ENCODE measurements at places on chromosomes 1 and 21.

DNA sequence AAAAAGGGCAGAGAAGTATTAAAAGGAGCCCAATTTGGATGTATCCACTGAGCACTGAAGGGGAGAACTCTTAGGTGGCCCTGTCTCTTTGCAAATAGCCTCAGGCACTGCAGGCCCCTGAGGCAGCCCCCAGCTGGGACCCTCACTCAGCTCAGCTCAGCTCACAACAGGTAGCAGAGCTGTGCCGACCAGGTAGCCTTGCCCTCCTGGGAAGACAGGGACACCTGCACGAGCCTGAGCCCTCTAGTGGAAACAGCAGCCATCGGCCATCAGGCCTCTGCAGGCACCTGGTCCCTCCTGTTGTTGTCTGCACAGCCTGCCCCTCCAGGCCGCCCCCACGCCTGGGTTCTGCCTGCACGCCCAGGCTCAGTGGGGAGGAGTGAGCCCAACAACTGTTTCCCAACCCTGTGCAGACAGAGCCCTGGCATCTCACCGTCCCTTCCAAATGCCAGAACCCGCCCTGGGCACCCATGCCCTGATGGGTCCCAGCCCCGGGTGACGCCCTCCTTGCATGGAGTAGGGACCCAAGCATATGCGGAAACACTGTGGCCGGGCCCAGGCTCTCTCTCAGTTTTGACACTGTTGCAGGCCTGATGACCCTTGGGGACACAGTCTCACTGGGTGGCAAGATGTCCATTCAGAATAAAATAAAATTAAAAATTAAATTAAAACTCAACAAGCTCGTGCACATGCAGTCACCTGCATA, 60.0 kb upstream of the AJAP1 start:
- H3K4me3 ChIP-seq = no peak overlapping the region
- no peak overlapping the region for H3K27ac ChIP-seq
- H3K27me3 ChIP-seq = no peaks in the 10 kb centered on the region
- no peaks in the 10 kb centered on the region for H3K4me1 ChIP-seq
- no peak for DNase-seq

DNA sequence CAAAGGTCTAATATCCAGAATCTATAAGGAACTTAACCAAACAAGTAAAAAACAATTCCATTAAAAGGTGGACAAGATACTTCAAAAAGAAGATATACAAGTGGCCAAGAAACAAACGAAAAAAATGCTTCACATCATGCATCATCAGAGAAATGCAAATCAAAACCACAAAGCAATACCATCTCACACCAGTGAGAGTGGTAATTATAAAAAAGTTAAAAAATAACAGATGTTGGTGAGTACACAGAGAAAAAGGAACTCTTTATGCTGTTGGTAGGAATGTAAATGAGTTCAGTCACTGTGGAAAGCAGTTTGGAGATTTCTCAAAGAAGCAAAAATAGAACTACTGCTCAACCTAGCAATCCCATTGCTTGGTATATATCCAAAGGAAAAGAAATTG, 218.6 kb downstream of the SLC44A5 start:
- no peak overlapping the region for H3K4me3 ChIP-seq
- H3K27me3 ChIP-seq = no peaks in the 10 kb centered on the region
- no peak overlapping the region for H3K27ac ChIP-seq
- H3K36me3 ChIP-seq = no peaks in the 10 kb centered on the region
- no peak for DNase-seq

- peaks cover 19% of the 10 kb centered on the region for H3K27me3 ChIP-seq
- no peak for DNase-seq
- H3K36me3 ChIP-seq = no peaks in the 10 kb centered on the region
Measured at GRCh38 chr1:112272101-112272772, 123.8 kb upstream of the CTTNBP2NL start.

- no peaks in the 10 kb centered on the region for H3K27me3 ChIP-seq
- peaks cover 10% of the 10 kb centered on the region for H3K4me1 ChIP-seq
- no peak overlapping the region for H3K4me3 ChIP-seq
- H3K27ac ChIP-seq = no peak overlapping the region
- H3K36me3 ChIP-seq = peaks cover 41% of the 10 kb centered on the region
- no peak for DNase-seq
Measured at GRCh38 chr1:47280142-47280541, 33.8 kb downstream of the STIL start.
